ENCODE measurements at places on chromosomes 6 and 20. TPM values are rescaled to one million over a fixed set of nuclear protein-coding genes. Genes with fewer than 3 reads are reported as not detected.

Gene LY6G5C
- 4.5 TPM for total RNA-seq

- DNase-seq, result no peak
Observed at GRCh38 chr6:18360188-18360587, 27.0 kb upstream of the RNF144B start.

DNA sequence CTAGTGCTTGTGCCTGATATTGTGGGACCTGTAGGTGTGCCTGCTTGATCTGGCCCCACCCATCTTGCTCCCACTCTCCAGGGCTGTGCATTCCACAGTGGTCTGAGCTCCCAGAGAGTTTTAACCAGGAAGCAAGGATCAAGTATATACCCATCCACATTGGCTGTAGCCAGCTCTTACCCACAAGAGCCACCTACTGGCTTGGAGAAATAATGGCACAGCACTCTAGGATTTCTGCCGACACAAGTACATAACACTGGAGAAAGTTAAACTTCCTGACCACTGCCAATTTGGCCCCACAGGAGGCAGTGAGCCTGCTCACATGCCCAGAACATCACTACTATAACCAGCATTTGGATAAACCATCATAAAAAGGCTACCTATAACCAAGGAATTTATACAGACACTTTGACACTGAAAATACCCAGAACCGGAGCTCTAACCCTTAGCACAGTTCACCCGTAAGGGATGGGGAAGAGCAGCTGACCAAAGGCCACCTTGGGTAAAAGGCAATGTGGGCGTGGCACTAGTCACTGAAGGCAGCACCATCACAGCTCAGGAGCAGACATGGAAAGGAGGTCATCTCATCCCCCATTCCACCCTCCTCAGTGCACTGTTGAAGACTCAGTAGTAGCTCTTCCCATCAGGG lies 440.4 kb downstream of the BTBD3 start:
- no peak for DNase-seq

- no peak for DNase-seq
Observed at GRCh38 chr20:2304180-2304579, 8.4 kb downstream of the TGM3 start.
